ENCODE measurements at places on chromosomes 1 and 21.

DNA sequence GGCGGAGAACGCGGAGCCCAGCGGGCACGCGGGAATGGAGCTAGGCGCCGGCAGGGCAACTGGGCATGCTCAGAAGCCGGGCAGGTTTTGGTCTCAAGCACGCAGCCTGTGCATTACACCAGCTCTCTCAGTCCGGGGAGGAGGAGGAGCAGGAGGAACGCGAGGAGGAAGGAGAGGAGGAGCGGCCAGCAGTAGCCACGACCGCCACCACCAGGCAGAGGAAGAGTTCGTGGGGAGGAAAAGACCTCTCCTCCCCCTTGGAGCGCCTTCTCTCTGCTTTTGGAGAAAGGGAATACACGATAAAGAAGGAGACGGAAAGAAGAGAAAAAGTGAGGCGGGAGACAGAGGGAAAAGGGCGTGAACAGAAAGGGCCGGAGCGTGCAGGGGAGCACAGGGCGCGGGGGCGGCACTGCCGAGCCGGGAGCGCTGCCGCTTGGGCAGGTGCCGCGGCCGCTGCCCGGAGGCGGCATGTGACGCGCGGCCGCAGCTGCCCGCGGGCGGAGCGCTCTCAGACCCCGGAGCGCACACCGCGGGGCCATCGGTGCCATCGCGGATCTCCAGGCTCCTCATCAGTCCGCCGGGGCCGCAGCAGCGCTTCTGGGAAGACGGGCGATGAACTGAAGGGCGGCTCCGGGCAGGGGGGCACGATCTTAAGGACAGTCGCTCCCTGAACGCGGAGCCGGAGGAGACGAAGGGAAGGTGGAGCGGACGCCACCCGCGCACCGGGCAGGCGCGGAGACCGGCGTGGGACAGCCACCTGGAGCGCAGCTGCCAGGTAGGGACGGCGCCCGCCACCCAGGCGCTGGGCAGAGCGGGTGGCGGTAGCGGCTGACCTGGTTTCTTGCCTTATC lies at the start of gene CHRM3:
Gene CHRM3, plus strand, starts transcription at position 116 of the 851 bp plus-strand sequence. CDS start 520,884 bp downstream, outside the sequence.
- DNase-seq, result no peak

GRCh38 chr1:2233997-2234761 lies 6.1 kb downstream of the SKI start:
- DNase-seq, result peak; percentile 73

- DNase-seq, result no peak
These were observed 10.4 kb upstream of the KCNA2 start for GRCh38 chr1:110616587-110616986.

- no peak for DNase-seq
These were observed 79.3 kb upstream of the ATF3 start for GRCh38 chr1:212529211-212529741.

- DNase-seq, result no peak
These were observed at the start of gene B3GALT6 for GRCh38 chr1:1232208-1232795. TSS of gene B3GALT6 (plus strand) at chr1:1232237. CDS start at chr1:1232279, 42 bp downstream.

DNA sequence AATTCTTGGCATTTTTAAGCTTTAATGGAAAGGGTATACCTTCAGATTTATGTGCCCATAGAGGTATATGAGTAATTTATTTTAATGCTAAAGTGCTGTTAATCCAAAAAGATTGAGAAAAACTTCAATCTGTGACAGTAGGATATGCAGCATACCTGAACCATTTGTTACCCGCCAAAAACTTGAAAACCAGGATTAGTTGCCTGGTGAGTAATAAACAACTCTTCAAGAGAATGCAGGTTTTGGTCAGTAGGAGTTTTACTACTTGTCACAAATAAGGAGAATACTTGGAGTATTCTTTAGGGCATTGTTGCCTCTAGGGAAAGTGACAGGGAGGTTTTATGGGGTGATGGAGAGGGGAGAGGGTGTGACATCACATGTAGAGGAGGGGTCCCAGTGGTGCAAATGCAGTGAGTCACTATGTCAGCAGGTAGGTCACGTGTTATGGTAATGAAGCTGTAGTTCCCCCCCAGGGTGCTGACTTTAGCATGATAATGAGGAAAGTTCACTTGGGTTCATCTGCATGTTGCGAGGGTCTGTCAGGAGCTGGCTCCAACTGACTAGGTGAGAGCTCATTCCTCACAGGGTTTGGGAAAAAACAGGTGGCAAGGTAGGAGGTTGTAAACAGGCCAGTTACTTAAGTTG lies 23.1 kb downstream of the USP25 start:
- DNase-seq, result no peak

DNA sequence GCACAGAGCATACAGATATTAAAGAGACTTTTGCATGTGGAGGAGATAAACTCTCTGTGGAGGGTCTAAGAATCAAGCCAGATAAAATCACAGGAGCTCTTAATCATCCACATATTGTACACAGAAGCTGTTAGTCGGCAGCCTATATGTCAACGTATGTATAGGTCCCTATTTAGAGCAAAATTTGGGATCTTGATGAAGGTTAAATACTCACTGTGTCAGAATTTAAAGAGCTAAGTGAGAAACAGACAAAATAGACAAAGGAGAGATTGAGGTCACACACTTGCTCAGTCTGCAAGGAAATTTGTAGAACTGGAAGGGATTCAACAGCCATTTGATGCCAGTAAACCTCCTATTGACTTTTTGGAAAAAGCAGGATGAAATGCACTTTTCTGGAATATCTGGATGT lies 4.1 kb upstream of the IRF2BP2 start:
- no peak for DNase-seq

Data from CD8-positive, alpha-beta T cell (primary cell).